Omental fat pad (tissue), 4 donors: ENCODE measurements at places on chromosomes 6 and 20. TPM values are rescaled to one million over a fixed set of nuclear protein-coding genes. Genes with fewer than 3 reads are reported as not detected.

C4A gene
- total RNA-seq, result 16.6 TPM

SNAP91 gene
- 1.6 TPM for total RNA-seq

PLEKHG1 gene
- total RNA-seq, result 21.6 TPM

APCDD1L gene
- 0.19 TPM for total RNA-seq

- no peak for DNase-seq
These were observed 32.1 kb downstream of the COL20A1 start for GRCh38 chr20:63325021-63325471.

DNA sequence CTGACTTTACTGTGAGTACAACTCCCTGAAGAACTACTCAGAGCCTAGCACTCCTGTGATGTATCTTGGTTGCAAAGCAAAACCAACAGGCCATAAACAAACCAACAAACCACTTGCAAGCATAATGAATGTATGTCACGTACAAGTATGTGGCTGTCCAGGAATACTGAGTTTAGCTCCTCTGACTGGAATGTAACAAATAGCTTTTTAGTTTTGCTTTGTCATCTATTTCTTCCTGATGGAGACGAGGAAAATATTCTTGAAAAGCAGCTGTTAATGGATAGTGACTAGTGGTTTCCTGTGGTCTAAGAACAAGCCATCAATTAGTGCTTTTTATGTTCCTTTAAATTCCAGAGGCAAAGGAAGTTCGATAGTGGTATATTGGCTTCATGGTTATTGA lies 101.9 kb upstream of the LY86 start:
- DNase-seq, result no peak

DNA sequence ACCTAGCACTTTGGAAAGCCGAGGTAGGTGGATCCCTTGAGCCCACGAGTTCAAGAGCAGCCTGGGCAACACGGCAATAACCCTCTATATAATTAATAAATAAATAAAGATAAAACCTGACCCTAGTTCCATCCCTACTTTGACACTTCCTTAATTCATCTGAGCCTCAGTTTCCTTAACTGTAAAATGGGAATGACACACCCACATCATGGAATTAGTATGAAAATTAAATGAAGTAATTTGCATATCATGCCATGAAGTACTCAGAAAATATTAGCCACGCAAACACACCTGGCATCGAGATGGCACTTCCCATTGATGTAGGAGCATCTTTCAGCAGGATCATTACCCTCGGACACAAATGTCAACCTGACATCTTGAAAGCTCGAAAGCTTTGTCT lies 19.1 kb downstream of the ZMYND8 start:
- no peak for DNase-seq

- DNase-seq, result no peak
These were observed 3.1 kb upstream of the MAVS start for GRCh38 chr20:3843490-3843889.

DNA sequence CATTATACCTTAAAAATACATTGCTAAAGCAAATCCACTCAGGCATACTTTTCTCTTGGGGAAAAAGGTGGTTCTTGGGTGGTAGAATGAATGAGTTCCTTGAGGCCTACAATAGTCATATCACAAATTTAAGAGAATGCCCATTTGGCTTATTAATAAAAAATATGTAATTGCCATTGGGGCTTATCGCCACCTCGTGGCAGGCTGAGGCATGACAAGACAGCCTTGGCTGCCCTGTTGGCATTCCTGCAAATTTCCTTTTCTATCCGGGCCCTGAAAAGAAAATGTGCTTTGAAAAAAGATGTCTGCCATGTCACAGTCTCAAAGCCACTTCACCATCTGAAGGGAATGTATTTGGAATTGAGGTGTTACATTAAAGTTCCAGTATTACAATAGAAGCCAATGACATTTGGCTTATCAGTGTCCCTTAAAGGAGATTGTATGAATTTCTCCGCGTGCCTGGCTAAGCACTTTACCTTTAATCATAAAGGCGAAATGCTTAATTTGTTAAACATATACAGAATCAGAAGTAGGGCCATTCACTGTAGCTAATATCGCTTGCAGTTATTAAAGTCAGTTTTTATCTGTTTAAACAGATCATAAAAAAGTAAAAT lies 188.3 kb upstream of the ZFP64 start:
- DNase-seq, result no peak

GRCh38 chr20:60381643-60382400 lies 423.6 kb downstream of the CDH26 start:
- DNase-seq, result no peak

DNA sequence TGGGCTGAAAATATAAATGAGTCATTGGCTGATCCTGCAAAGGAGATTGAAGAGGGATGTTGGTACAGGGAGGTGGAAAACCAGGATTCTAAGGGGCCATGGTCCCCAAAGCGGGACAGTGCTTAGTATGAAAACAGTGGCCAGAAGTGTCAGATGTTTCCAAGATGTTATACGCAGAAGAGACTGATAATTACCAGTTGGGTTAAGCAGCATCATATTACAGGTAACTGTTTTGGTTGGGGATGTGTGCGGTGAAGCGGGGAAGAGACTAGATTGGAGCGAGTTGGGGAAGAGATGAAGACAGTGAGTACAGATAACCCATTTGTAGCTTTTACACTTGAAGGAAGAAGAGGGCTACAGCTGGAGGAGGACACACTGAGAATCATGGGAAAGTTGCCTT lies 80.8 kb downstream of the PLEKHG1 start:
- DNase-seq, result no peak

GRCh38 chr6:166348305-166348949 lies 6.1 kb upstream of the SFT2D1 start:
- DNase-seq, result no peak

- DNase-seq, result no peak
These were observed 271.1 kb upstream of the CHD6 start for GRCh38 chr20:41889126-41889843.

- DNase-seq, result no peak
These were observed 63.4 kb downstream of the TCP11 start for GRCh38 chr6:35077713-35078105.

DNA sequence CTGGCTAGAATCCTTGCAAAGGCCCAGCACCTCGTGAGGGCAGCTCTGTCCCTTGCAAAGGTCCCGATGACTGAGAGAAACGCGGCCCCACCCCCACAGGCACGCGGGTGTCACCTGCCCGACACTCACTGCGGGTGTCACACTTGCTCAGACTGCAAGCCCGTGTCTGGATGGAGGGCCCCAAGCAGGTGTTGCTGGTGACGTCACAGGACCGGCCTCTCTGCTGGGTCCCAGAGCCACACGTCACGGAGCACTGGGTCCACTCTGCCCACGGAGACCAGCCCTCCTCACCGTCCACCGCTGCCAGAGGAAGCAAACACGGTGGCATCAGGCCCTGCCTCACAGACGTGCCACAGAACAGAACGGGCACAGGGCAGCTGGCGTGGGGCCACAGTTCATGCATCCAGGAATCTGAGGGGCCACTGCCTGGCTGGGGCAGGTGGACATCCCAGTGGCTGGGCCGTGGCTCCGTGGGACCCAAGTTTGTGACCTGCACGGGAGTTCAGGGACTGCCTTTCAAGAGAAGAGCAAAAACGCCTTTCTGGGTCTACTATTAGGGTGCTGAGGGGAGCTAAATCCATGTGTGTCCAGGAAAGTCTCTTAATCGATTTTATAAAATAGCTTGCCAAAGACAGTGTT lies 16.0 kb downstream of the THBS2 start:
- DNase-seq, result peak; percentile 20

DNA sequence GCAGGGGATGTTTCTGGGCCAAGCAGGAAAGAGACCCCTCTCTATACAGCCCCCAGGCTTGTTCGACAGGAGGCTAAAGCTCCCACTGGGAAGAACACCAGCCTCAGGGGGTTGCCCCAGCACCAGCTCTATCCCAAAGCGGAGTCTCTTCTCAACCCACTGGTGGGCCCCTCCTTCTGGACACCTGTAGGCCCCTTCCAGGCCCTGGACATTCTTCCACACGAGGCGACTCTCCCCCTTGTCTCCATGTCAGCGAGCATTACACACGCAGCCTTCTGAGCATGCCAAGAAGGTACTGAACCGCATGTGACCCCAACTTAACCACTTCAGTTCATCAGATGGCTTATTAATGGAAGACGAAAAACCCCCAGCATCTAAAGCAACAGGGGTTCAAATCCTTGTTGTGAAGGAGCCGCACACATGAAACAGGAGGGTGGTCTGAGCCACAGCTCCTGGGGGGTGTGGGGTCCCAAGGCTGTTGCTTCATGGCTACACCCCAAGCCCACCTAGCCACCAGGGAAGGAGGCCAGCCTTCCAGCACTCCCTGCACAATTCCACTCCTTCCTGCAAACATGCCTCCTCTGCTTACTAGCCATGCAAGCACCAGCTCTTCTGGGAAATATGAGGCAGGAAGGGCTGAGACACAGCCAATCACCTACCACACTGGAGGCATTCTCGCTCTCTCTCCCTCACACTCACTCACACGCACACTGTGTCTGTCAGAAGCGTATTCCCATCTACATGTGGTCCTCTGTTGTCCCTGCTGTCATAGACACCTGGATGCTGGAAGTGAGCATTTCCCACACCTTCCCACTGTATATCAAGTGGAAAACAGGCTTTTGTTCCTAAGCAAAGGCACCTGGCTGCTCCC lies 104.5 kb downstream of the NOL4L start:
- DNase-seq, result no peak

DNA sequence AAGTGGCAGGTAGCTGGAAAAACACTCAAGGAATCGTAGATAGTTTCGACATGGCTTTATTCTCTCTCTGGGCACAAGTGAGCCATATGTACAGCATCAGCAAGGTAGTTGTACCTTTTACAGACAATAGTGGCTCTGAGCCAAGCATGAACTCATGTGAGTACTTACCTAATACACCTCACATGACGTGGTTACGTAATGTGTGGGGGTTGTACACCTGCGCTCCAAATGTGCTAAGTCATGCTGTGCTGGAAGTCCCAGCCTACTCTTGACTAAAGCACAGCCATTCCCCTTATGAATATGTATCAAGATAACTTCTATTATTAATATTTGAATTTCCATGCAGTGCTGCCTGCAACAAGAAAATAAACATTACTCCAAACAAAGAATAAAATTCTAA lies 78.8 kb upstream of the HMGN3 start:
- DNase-seq, result no peak

GRCh38 chr6:148177589-148178233 lies 164.9 kb upstream of the SASH1 start:
- DNase-seq, result peak; percentile 86

DNA sequence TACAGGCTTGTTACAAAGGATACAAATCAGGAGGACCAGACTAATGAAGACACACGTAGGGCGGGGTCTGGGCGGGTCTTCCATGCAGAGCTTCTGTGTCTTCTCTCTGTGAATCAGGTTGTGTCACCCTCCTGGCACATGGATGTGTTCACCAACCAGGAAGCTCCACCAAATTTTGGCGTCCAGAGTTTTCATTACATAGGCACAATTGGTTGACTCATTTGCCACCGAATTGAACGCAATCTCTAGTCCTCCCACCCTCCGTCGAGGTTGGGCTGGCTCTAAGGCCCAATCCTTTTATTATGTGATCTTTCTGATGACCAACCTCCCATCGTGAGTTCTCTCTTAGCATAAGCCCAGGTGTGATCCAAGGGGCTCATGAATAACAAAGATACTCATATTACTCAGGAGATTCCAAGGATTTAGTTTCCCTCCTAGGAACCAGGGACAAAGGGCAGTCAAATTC lies 36.3 kb upstream of the DDR1 start:
- DNase-seq, result no peak

GRCh38 chr6:109767961-109768360 lies 76.9 kb downstream of the FIG4 start:
- no peak for DNase-seq

GRCh38 chr6:34813028-34813713 lies 21.3 kb downstream of the BLTP3A start:
- no peak for DNase-seq
